ENCODE measurements at places on chromosomes 2 and 18.
A peak's percentile ranks its signal among the peaks of the same experiment; 100 is the strongest.

DNA sequence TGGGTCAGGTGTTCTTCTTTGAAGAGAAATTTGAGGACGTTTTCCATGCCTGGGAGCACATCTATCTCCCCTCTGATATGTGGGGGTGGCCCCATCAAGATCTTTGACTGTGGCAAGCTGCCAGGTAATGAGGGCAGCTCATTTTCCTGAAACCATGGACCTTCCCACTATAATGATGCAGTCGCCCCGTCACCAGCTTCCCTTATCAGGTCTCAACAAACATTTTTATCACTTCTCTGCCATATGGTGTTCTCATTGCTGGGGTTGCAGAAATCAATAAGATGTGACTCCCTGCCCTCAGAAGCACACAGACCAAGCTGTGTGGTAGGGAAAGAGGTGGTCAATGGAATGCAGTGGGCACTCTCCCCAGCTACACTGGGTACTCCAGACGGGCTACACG lies 48.4 kb upstream of the B3GNT7 start:
- DNase-seq: no peak

- no peak for DNase-seq
Observed at GRCh38 chr2:195818106-195818505, 161.1 kb downstream of the SLC39A10 start.

GRCh38 chr2:12501469-12502158 lies 215.1 kb upstream of the TRIB2 start:
- DNase-seq: peak; percentile 49

DNA sequence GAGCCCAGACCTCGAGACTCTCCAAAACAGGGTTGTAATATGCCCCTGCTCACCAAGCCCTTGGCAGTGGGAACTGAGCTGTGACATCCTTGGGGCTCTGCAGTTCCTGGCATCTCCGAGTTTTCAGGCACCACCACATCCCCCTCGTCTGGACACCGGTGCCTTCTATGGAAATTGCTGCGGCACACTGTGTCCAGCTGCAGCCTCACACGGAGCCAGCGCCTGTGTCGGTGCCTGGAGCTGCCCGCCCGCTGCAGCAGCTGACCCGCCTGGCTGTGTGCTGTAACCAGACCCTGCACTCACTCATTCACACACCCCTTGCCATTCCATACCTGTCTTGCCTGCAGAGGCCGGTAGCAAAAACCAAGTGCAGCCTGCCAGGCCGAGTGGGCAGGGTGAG lies 11.8 kb downstream of the IWS1 start:
- no peak for DNase-seq

DNA sequence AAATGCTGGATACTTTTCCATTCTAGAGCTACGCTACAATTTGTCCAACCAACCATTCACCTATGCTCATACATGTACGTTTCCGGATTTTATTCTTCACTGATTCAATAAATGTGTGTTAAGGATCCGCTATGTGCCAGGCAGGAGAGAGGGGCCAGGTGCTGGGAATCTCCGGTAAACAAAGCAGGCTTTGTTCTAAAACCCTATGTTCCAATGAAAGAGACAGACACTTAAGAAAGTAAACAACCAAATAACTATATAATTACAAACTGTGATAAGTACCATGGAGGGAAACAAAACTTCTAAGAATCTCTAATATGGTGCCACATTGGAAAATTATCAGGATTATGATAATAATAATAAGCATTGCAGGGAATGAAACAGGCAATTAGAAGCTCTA lies 22.2 kb upstream of the POMC start:
- no peak for DNase-seq

GRCh38 chr2:69667805-69668382 lies 24.4 kb upstream of the AAK1 start:
- no peak for DNase-seq

DNA sequence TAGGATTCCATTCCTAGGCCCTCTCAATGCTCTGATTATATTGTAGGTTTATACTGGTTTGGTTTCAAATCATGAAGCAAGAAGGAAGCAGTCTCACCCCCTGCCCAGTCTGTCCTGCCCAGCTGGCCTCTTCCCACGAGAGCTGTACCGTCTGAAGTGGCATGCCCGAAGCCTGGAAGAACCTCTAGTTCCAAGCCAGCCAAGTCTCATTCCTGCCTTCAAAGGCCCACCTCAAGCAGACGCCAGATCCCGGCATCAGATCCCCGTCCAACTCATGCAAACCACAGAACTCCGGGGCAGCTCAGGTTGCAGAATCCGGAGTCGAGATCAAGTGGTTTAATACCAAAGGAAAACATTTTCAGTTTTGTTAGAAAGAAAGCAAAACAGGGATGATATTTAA lies 234.4 kb downstream of the LPIN1 start:
- no peak for DNase-seq

DNA sequence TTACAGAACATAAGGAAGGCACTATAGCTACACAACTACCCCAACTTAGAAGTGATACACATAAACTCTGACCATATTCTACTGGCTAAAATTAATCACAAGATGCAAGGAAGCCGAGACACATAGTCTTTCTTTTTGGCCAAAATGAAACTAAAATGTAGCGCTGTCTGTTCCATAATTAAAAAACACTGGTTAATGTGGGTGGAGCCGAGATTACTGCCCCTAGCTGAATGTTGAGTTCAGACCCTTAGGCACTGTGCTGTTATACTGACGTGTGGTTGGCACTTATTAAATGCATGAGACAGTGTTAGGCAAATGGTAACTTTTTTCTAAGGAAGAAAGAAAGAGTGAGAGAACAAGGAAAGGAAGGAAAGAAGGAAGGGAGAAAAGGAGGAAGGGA lies 254.6 kb upstream of the RND3 start:
- DNase-seq: no peak

DNA sequence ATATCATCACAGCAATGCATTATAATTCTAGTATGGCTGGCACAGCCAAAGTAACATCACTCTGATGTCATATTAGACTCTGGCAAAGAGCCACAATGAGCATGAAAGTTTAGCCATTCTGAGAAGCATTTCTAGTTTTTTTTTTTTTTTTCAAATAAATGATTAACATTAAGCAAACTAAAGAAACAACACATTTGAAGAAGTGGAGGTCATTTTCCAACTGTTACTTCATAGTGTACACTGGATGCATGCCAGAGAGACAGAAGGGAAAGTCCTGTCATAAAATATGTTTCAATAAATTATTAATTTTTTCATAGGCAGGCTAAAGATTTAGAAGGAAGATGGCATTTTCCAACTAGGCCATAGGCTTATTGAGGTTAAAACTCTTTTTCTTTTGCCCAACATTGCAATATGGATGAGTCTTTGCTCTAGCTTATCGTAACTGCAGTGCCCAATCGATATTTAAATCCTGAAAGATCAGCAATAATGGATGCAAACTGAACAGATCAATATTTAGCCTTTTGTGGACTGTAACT lies 1630.4 kb upstream of the ACVR2A start:
- DNase-seq: no peak

DNA sequence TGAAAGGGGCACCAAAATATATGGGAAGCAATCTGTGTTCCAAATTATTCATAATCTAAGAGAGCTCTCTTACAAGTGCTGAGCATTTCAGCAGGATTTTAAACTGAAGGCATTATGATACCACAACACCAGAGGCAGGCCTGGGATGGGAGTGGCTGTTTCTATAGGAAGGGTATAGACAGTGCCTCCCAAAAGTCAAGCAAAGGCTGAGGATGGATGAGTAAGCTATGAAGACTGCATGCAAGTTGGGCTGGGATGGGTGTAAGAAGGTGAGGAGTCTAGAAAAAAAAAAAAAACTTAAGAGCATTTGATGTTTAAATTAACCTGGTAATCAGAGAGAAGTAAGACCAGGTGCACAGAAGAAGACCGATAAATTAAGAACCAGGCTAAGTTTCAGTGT lies 132.5 kb downstream of the OSR1 start:
- no peak for DNase-seq

DNA sequence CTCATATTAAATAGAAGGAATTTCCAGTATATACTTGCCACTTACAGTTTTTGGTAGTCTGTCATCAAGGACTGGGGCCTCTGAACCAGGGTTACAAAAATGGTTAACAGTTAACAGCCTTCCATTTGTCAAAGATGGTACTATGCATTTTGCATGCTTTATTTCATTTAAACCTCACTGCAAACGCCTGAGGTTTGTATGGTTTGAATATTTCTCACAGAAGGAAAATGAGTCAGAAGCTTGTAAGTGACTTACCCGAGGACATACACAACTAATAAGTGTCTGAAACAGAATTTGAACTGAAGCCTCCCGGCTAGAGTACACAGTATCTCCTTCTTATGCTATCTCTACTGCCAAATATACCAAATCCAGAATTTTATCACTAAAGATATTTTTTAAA lies 1593.5 kb upstream of the ACVR2A start:
- no peak for DNase-seq

DNA sequence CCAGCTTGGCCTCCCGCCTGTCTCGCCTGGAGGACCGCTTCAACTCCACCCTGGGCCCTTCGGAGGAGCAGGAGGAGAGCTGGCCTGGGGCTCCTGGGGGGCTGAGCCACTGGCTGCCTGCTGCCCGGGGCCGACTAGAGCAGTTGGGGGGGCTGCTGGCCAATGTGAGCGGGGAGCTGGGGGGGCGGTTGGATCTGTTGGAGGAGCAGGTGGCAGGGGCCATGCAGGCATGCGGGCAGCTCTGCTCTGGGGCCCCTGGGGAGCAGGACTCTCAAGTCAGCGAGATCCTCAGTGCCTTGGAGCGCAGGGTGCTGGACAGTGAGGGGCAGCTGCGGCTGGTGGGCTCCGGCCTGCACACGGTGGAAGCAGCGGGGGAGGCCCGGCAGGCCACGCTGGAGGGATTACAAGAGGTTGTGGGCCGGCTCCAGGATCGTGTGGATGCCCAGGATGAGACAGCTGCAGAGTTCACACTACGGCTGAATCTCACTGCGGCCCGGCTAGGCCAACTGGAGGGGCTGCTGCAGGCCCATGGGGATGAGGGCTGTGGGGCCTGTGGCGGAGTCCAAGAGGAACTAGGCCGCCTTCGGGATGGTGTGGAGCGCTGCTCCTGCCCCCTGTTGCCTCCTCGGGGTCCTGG lies 3.7 kb upstream of the KHK start:
- no peak for DNase-seq

- DNase-seq: peak; percentile 33
Observed at GRCh38 chr2:23385748-23386338, 864 bp downstream of the KLHL29 start.

- no peak for DNase-seq
Observed at GRCh38 chr18:74226666-74227065, 65.1 kb downstream of the CYB5A start.

GRCh38 chr18:3458378-3458777 lies 8.4 kb downstream of the TGIF1 start:
- DNase-seq: no peak

- no peak for DNase-seq
Observed at GRCh38 chr18:41974796-41975201, 19.8 kb downstream of the PIK3C3 start.

GRCh38 chr2:12504443-12504842 lies 212.3 kb upstream of the TRIB2 start:
- no peak for DNase-seq

DNA sequence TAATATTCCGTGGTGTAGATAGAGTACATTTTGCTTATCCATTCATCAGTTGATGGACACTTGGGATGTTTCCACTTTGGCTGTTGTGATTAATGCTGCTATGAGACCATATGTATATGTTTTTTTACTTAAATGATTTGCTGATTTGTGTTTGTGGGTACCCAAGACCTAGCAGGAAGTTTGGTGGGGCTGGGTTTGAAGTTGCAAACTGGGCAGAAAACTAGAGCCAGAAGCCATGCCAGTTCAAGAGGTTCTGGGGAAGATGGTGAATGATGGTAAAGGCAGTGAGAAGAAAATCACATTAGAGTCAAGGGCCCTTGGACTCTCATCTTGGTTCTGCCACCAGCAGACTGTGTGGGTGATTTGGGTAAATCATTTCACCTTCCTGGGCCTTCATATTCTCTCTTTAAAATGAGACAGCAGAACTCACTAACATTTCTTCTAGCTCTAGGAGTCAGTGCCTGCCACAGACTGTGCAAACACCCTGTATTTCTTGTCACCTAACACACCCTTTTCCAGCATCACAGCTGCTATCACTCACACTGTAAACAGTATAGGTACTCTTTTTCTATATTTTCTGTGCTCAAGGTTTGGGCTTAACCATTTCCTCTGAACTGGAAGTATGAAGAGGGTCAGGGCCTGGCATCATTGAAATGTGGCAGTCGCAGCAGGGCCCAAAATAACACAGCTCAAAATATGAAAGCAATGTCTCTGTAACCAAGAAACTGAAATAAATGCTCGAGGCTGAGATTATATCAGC lies 8.4 kb upstream of the CTLA4 start:
- no peak for DNase-seq

DNA sequence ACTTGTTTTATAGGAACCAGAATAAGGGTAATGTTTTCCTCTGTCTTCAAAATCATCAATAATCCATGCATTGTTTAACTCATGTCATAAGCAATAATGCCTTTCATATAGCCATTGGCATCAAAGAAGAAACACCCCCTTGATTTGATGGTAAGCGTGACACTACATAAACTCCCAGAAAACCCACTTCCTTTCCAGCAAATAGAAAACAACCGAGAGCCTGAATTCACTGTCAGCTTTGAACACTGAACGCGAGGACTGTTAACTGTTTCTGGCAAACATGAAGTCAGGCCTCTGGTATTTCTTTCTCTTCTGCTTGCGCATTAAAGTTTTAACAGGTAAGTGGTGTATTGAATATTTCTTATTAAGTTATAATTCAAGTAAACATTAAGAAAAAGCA lies at the start of gene ICOS:
ICOS (plus strand) TSS at position 229 of the 400 bp plus-strand sequence; CDS start at position 281, 52 bp downstream.
- no peak for DNase-seq

DNA sequence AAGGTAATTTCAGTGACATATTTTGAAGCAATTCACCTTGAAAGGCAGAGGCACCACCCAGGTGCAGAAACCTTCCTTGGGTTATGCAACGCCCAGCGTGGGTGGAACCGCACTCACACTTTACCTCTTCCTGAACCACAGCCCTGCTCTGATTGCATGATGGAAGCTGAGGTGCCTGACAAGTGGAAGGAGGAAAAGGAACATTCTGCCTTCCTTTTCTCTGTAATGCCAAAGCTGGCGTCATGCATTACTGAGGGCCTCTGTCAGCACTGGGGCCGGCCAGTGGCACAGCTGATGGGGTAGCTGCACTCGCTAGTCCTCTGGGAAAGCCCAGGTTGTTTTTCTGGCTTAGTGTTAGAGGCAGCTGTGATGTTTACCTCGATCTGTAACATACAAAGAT lies 266.5 kb downstream of the NEDD4L start:
- peak; percentile 44 for DNase-seq

GRCh38 chr18:73670039-73670438 lies 477.6 kb downstream of the FBXO15 start:
- no peak for DNase-seq

- no peak for DNase-seq
Observed at GRCh38 chr2:182509216-182509615, 82.4 kb upstream of the PDE1A start.

- DNase-seq: peak; percentile 47
Observed at GRCh38 chr2:137173463-137173862, 408.1 kb downstream of the THSD7B start.

DNA sequence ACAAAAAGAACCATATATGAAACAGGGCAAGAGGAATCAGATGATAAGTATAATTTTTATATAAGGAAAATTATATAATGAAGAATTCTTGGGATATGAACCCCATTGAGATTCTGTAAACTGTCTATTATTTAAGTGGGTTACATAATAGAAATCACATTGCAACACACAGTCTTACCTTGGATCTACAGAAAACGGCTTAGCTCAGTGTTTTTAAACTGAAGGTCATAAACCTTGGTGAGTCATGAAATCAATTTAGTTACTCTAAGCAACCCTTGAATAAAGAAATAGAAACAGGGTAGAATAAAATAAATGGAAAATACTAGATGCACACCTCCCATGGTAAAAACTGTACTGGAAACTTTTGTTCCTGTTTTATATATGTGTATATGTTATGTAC lies 50.7 kb downstream of the METTL8 start:
- no peak for DNase-seq
